ENCODE measurements at places on chromosomes 1 and 21. TPM values are rescaled to one million over a fixed set of nuclear protein-coding genes. Genes with fewer than 3 reads are reported as not detected.

The OR14K1 gene
- total RNA-seq: not detected

- no peak for DNase-seq
These were observed 19.3 kb downstream of the ITPKB start for GRCh38 chr1:226719596-226720387.

DNA sequence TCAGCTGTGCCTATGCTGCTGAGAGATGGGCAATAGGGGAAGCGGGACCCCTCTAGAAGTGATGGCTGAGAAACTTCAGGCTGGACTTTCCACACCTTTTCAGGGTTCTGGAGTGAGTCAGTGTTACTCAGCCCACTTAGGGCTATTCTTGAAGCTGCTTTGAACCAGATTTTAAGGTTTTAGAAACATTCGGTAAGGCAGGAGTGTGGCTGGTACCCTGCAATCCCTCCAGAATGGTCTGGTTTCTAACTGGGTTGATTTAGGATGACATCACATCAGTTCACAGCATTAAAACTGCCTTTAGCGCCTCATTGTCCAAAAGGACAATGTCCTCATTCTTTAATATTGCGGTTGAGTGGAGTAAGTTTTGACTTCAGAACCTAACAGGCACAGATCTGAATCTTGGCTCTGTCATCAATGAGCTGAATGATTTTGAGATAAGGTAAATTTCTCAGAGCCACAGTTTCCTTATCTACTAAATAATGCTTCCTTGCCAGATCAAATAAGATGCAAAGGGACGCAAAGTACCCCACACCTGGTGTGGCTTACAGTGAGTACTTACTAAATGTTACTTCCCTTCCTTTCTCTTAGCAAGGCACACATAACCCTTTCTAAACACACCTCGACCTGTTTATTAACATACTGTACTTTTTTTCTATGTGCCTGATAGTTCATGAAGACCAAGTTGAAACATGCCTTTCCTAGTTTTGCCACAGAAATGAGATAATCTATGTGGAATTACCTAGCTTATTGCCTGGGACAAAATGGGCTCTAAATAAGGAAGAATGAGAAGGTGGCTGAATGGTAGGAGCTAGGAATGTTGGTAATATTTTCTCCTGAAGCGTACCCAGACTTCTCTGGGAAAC lies 209.8 kb downstream of the ROR1 start:
- no peak for DNase-seq

GRCh38 chr1:40760984-40761383 lies 22.6 kb upstream of the KCNQ4 start:
- no peak for DNase-seq

- DNase-seq: no peak
These were observed 5.3 kb upstream of the MOB3C start for GRCh38 chr1:46621930-46622329.

GRCh38 chr1:115466433-115466832 lies 128.4 kb upstream of the NGF start:
- DNase-seq: no peak

The OR2T2 gene
- total RNA-seq: 0.28 TPM

GRCh38 chr1:206101351-206102045 lies 15.7 kb downstream of the AVPR1B start:
- no peak for DNase-seq

The MYOG gene
- not detected for total RNA-seq

- no peak for DNase-seq
These were observed 20.7 kb downstream of the TNFRSF8 start for GRCh38 chr1:12083766-12084165.

DNA sequence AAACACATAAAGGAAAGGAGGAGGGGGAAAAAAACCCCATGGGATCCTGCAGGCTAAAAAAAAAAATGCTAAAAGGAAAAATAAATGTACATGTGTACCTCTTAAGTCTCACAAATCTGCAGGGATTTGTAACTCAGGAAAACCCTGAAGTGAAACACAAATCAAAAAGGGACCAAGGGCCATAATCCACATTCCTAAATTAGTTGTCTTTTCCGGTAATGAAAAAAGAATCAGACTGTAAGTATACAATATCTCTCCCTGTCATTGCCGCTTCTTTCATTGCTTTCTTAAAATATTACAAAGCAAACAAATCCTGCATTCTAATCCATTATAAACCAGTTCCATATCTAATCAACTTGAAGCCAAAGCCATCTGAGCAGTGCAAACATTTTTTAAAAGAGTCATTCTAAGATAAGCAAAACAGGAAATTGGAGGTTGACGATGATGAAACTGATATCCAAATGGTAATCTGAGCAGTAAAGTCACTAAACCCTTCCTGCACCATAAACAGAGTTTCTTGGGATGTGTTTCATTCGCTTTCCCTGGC lies 58.7 kb upstream of the SIM2 start:
- DNase-seq: peak; percentile 62

DNA sequence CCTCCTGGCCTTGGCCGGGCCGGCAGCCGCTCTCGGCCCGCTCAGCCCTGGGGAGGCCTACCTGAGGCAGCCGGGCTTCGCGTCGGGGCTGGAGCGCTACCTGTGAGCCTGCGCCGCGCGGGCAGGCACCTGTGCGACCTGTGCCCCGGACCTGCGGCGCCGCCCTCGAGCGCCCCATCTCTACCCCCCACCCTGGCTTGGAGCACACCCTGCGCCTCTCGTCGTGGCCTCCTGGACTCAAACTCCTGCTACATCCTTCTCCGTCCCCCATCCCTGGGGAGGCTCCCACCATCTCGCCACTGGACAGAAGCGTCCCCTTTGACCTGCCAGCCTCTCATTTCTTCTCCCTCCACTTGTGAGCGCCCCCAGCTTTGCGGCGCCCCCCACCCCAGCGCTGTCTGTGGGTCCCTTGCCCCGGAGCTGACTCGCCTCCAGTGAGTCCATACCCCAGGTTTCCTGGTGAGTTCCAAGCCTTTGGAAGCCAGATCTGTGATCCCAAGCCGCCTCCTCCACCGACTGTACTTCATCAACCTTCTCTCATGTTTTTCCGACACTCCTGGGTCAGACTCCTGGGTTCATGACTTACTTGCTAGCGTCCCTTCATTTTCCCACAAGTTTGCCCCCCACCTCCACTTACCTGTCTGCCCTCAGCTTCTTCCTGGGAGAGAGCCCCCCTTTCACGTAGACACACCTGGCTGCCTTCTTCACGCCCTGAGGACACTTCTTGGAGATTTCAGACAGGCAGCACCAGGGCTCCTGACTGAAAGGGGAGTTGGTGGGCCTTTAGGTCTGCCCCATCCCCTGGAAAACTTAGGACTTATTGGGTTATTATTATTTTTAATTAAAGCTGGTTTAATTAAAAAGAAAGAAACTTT lies 1.3 kb downstream of the FOXE3 start:
- no peak for DNase-seq

GRCh38 chr1:184199438-184200085 lies 148.0 kb downstream of the TSEN15 start:
- peak; percentile 84 for DNase-seq

DNA sequence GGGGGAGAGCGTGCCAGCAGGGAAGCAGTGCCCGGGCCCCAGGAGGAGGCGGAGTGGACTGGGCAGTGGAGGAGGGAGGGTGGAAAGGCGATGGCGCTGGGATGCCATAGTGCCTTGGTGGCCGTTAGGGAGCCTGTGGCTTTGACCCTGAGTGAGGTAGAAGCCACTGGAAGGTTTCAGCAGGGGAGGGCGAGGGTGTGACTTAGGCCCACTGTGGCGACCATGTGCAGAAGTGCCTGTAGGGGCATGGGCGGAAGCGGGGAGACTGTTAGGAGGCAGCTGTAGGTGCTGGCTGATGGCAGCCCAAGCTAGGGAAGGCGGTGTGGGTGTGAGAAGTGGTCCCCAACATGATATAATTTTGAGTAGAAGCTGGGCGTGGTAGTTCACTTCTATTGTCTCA lies 28.2 kb downstream of the LHX4 start:
- no peak for DNase-seq

The AZIN2 gene
- 4.9 TPM for total RNA-seq

- no peak for DNase-seq
These were observed 34.1 kb upstream of the RGL1 start for GRCh38 chr1:183770816-183771128.

GRCh38 chr1:227902641-227902990 lies 45.1 kb downstream of the WNT9A start:
- no peak for DNase-seq
